ENCODE measurements at places on chromosomes 2 and 18.

DNA sequence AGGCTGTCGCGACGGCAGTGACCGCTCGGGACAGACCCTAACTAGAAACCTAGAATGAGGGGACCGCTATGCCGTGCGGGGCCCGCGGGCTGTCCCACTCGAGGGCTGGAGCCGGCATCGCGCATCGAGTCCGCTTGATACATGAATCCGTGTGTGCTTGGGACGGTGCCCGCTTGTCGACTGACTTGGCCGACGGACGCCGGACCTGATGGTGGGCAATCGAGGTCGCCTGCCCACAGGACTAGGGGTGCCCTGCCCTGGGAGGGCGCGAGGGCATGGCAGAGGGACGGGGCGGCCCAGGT, 749 bp upstream of the PTMA start:
- DNase-seq: no peak

GRCh38 chr2:88254437-88255091, 84.4 kb downstream of the THNSL2 start:
- peak; percentile 16 for DNase-seq

- DNase-seq: no peak
These were observed 139.1 kb downstream of the C1D start for GRCh38 chr2:67923696-67924095.

- peak; percentile 6 for DNase-seq
These were observed 55.0 kb upstream of the SERPINB2 start for GRCh38 chr18:63832470-63832869.

DNA sequence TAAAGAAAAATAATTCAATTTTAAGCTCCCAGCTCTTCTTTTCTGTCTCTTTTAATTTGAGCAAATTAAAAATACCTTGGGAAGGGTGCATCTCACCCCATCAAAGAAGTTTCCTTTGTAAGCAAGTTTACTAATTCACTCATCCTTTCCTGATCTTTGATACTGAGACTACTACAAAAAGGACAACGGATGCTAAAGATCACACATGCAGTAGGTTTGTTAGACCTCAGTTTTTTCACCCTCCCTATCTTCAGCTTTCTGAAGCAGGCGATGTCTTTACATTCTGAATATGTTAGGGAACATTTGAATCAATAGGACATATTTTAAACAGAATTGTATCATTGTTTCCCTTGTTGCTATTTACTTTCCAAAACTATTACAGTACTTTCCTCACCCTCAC, 6.0 kb upstream of the HNRNPLL start:
- no peak for DNase-seq

GRCh38 chr2:46663614-46664013, 184.2 kb downstream of the TMEM247 start:
- DNase-seq: no peak

GRCh38 chr2:166665991-166666940, 172.2 kb upstream of the SCN7A start:
- DNase-seq: no peak

All from RCC 7860 (cell line).